ENCODE measurements at places on chromosomes 13 and 19. TPM values are rescaled to one million over a fixed set of nuclear protein-coding genes. Genes with fewer than 3 reads are reported as not detected.
A peak's percentile ranks its signal among the peaks of the same experiment; 100 is the strongest.

Gene TMEM259
- 145 TPM for total RNA-seq

DNA sequence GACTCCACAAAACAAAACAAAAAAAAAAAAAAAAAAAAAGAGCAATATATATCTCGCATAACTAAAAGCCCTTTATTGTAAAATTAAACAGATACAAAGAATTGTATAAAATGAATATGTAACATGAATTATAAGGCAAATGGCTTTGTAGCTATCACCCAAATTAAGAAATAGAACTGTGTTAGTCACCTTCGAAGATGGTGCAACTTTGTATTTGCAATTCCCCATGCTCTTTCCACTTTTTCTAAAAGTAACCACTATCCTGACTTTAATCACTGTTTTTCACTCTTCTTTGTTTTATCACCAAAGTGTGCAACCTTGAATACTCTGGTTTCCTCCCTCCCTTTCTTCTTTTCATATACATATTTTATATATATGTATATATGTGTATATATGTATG, 57.1 kb upstream of the HTR2A start:
- DNase-seq, result no peak

GRCh38 chr13:108560093-108560492, 69.3 kb upstream of the MYO16 start:
- DNase-seq, result no peak

Gene ZFP36
- total RNA-seq, result 38.1 TPM

DNA sequence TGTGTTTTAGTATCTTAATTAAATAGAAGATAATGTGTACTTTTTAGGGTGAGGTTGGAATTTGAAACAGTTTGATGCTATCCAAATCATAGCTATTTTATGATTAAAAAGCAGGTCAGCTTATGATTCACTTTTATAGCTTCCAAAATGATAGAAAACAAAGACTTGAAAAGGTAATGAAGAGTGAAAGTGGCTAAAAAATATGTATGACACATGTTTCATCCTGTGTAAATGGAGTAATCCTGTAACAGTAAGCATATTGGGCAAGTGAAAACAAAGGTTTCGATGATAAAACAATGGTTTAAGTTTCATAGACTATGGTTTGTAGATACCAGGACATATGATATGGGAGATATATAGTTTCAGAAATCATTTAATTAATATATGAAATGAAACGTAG, 456.2 kb downstream of the PCDH20 start:
- DNase-seq, result no peak

DNA sequence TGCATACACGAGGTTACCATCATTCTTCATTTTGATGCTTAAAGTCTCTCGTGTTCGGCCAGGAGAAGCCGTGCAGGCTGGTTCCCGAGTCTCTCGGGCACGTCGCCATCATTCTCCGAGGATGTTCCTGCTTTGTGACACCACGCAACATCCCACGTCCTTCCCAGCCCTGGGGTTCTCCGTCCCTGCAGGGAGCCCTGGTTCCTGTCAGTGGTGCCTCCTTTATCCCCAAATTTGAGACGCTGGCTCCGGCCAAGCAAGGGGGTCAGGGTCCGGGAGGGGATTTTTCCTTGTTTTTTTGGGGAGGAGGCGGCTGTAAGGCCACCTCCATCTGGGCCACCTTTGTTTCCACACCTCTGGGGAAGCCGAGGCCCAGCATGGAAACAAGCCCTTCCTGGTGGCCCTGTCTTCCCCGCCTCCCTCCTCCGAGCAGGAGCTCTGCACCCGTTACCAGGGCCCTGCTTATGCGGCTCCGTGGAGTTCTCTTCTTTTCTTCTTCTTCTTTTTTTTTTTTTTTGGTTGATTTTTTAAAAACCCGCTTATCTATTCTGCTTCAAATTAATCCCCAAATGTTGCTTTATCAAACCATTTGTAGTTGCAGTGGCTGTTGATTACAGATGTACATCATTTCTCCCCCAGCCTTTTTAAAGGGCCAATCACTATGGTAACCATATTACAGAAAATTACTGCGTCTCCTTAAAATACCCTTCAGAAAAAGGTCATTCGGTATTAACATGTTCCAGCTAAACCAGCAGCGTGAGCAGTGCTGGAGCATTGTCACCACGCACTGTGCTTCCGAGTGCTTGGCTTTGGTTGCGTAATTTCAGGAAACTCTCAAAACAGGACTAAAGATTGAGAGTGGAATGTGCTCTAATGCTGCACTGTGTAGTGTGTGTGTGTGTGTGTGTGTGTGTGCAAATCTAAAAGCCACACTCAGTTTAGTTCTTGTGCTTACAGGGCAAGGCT, 50.4 kb downstream of the TEX29 start:
- no peak for DNase-seq

GRCh38 chr13:75635101-75635827, 866 bp upstream of the LMO7 start:
- peak; percentile 13 for DNase-seq

- no peak for DNase-seq
These were observed 27.0 kb downstream of the WTIP start for GRCh38 chr19:34508540-34508939.

GRCh38 chr13:50205581-50205980, 190.3 kb downstream of the KCNRG start:
- DNase-seq, result no peak

DNA sequence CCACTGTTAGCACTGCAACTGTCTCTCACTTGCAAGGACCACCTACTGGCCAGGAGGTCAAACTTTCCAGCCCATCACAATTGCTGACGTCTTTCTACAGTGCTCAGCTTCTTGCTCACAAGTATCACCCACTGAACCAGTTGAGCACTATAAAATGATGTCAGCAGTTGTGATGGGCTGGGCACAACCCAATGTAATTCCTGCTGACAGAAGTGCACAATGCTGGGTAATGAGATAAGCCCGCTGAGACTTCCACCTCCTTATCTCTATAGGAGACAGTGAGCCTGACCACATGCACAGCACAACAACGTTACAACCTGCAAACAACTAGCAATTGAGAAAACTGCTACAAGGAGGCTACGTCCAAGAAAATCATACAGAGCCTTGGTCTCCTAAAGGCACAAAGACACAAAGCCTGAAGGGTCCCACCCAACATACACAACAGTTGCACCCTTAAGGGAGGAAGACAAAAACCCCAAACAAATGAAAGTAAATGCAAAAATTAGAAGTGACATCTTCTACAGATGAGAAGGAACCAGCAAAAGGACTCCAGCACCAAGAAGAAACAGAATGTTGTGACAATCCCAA, 273.2 kb downstream of the LIG4 start:
- DNase-seq, result no peak

DNA sequence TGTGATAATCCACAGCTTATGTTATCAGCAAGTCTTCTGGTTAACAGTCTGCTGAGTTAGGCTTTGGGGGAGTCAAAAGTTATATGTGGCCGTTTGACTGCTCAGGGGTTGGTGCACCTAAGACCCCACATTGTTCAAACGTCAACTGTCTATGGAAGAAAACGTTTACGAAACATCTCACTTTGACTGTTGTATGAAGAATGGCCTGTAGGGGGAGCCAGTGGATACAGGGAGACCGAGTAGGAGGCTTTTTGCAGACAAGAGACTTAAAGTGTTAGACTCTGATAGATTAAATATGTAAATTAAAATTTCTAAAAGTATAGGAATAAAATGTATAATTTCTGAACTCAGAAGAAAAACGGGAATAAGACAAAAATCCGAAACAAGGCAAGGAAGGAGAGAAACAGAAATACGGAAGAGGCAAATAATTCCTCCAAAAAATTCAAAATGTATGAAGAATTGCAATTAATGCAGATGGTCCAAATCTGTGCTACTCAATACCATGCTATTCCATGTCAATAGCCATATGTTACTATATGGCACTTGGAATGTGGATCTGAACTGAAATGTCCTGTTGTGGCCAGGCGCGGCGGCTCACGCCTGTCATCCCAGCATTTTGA, 37.8 kb downstream of the TNFSF14 start:
- DNase-seq, result peak; percentile 24

DNA sequence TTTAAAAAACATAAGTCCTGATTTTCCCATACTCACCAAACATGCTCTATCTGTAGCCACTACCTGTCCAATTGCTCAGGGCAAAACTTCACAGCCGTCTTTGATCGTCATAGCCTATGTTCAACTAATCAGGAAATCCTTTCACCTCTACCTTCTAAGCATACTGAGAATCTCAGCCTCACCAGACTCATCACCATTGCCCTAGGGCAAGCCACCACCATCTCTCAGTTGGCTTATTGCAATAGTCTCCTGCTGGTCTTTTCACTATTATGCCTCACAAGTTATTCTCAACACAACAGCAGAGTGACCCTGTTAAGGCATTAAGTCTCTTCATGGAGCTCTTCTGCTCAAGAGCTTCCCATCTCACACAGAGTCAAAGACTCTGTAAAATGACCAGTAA, 260.4 kb upstream of the MAB21L1 start:
- no peak for DNase-seq

Gene LRCH1
- total RNA-seq, result 10.2 TPM

DNA sequence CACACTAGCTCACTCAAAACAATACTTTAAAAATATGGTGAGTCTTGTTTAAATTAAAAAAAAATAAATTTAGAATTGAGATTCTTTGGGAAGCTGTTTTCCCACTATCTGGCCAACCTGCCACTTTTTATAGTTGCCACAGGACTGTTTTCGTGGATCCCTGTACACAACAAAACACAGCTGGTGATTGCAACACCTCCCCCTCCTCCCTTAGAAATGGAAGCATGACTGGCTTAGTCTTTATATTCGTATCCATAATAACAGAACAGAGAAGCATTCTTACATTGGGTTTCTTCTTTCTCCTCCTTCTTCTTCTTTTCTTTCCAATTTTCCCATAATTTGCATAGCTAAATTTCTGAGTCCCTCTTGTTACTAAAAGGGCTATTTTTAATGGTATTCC, 79.5 kb upstream of the GJB6 start:
- no peak for DNase-seq

DNA sequence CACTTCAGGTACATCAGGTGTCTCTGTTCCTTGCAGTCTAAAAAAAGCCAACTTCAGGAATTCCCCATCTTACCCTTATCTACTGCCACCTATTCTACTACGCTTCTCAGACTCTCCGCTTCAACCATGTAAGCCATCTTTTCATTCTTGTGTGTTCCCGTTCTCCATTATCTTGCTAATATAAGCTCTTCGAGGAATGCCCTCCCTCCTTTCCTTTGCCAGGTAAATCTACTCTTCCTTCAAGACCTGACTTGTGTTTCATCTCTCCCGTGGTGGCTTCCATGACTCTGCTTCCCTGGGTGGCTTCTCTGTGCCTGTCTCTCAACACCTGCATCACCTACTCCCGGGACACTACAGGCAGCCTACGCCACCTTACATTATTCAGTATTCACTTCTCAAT, 42.3 kb upstream of the MEDAG start:
- no peak for DNase-seq

Gene SPIB
- not detected for total RNA-seq

Gene C1QTNF9B
- not detected for total RNA-seq

DNA sequence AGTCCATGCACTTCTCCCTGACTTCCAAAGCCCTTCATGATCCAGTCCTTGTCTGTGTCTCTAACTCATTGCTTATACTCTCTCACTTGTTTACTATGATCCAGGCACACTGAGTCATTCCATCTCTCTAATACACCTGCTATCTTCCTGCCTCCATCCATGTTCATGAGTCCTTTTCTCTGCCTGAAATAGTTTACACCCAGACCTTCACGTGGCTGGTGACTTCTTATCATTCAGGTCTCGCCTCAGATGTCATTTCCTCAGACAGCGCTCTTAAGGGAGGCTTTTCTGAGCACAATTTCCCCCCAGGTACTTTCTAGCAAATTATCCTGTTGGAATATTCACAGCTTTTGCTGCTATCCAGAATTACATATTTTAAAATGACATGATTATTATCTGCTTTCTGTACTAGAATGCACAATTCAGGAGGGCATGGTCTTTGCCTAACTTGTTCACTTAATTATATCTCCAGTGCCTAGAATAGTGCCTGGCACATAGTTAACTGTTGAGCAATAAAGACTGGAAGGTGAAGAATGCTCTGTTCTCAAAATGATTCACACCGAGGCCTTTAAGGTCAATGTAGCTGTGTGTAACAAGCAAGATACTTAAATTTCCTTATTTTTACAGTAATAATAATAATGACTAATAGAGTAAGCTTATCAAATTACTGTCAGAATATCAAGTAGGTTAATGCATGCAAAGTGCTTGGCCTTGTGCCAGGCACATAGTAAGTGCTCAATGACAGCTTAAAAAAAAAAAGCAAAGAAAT, 183.7 kb upstream of the SPRY2 start:
- DNase-seq, result no peak

GRCh38 chr19:2841855-2842574, 740 bp downstream of the ZNF555 start:
- DNase-seq, result no peak

Gene MAB21L1
- total RNA-seq, result 0.40 TPM

Gene NCR1
- total RNA-seq, result 0.21 TPM

Gene ZIM2
- total RNA-seq, result 0.25 TPM

DNA sequence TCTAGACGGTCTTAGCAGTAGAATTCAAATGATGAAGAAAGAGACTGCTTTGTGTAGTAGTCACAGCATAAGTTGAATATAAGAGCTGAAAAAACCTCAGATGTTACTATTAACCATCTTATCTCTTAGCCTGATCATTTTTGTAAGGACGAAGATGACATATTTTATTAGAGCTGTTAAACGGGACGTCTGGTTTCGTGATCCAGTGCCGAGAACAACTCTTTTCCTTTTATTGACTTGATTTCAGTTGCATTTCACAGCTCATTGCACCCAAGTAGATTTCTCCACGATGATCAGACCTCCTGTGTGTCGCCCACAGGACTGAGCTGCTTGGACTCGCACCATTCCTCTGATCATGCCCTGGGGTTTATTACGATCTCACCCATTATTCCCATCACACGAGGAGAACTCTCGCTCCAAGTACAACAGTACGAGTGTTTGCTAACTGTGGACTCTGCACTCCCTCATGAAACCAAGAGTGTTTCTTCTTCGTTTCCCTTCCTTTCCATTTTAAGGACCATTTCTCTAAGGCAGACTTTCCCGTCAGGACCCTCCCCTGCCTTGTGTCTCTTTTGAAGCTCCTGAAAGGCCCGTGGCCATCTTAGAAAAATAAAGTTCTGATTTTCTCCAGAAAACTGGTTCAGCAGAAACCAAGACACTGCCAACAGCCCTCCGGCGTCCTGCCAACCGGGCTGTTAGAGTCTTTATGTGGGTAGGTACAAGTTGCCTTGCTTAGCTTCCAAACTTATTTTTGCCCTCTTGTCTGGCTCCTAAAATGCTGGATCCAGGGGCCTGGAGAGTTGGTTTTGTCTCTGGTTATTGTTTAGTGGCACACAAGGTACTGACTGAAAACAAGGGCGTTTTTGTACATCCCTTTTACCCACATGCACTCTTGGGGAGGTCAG, 48.2 kb upstream of the RNF113B start:
- DNase-seq, result no peak

Gene ARL11
- total RNA-seq, result 0.40 TPM

DNA sequence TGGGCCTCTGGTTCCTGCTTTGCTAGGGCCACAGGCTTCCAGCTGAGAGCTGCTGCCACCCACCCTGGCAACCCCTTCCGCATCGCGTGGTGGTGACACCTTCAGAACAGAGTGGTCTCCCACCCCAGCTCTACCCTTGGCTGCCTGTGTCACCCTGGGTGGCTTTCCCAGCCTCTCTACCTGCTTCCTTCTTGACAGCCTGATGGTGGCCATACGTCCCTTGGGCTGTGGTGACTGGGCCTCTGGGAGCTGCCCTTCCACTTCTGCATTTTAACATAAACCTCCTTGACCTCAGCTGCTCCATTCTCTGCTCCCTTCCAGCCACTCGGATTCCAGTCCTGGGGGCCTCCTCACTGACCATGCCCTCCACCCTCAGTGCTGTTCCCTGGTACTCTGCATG, 17.0 kb downstream of the PAK4 start:
- DNase-seq, result no peak

Gene FFAR2
- 0.28 TPM for total RNA-seq

Gene KCTD4
- 0.17 TPM for total RNA-seq

- DNase-seq, result peak; percentile 81
These were observed 48.9 kb downstream of the DNM2 start for GRCh38 chr19:10766671-10767201.

All from right cardiac atrium (tissue), 5 donors.